ENCODE measurements at places on chromosomes 13 and 19. TPM values are rescaled to one million over a fixed set of nuclear protein-coding genes. Genes with fewer than 3 reads are reported as not detected.

SYT5 gene
- total RNA-seq = not detected

CLIP3 gene
- total RNA-seq = 1.9 TPM

ALOX5AP gene
- not detected for total RNA-seq

CSNK1G2 gene
- total RNA-seq = 62.7 TPM

LGALS16 gene
- not detected for total RNA-seq

MIA gene
- total RNA-seq = not detected

BBC3 gene
- total RNA-seq = 12.0 TPM

SELENOV gene
- not detected for total RNA-seq

F2RL3 gene
- 2.3 TPM for total RNA-seq

PEAK3 gene
- total RNA-seq = not detected

NCAN gene
- total RNA-seq = not detected

RASAL3 gene
- total RNA-seq = 2.9 TPM

SRRM5 gene
- total RNA-seq = not detected

OXGR1 gene
- not detected for total RNA-seq

GPR108 gene
- 35.7 TPM for total RNA-seq

MARK4 gene
- total RNA-seq = 7.8 TPM

PABPC3 gene
- total RNA-seq = under 0.01 TPM

LRRC63 gene
- not detected for total RNA-seq

S1PR4 gene
- 2.3 TPM for total RNA-seq

Measured in epithelial cell of umbilical artery (primary cell).